ENCODE measurements at places on chromosomes 4 and X.

DNA sequence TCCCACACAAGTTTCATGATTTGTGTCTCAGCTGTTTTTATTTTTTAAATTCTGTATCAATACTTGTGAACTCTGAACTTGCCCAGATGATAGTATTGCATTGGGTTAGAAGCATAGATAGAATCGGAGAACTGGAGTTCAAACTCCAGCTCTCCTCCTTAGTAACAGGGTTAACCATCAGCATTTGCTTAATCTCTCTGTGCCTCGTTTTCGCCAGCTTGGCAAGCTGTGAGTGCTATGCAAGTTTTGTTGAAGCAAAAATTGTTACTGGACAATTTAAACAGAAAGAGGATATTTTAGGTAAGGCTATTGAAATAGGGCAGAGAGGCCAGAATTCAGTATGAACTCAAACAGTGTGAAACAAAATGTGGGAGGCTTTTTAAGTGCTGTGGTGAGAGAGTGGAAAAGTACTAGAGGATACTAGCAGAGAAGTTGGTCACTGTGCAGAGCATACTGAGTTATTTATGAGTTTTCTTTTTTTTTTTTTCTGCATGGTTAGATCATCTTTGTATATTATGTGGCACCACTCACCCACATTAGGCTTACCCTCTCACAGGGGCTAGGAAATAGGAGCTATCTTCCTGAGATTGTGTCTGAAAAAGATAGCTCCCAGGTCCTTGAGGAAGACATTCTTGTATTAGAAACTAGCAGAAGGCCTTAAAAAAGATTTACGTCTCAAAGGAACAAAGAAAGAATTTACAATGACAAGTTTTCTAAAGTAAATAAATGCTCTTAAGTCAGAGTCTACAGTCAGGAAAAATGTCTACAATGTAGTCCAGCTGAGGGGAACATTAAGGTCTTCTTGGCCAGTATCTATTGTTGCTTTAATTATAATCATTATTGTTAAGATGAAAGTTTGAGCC, 1126.6 kb downstream of the FAT4 start:
- no peak for DNase-seq

GRCh38 chrX:19604375-19604774, 89.1 kb upstream of the MAP3K15 start:
- no peak for DNase-seq

GRCh38 chr4:182416067-182416466, 172.9 kb downstream of the TENM3 start:
- no peak for DNase-seq

DNA sequence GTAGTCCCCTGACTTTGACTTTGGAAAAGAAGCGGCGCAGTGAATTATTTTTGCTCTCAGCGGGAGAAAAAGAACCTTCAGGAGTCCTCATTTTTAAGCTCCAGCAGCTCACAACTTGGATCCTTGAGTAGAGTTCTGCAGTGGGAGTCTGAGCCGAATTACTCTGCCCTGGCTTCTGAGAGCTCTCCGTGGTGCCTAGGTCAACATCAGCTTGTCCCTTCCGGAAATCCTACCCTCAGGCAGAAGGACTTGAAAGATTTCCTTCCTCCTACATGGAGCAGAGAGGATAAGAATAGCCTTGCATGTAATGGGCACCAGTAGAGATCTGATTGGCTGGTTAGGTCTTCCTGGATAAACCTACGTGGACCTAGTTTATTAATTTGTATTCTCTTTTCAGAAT, 549.7 kb upstream of the TENM3 start:
- no peak for DNase-seq

- no peak for DNase-seq
These were observed 6.4 kb upstream of the PHEX start for GRCh38 chrX:22025751-22026150.

GRCh38 chrX:6052111-6052745, 176.4 kb downstream of the NLGN4X start:
- DNase-seq, result no peak

DNA sequence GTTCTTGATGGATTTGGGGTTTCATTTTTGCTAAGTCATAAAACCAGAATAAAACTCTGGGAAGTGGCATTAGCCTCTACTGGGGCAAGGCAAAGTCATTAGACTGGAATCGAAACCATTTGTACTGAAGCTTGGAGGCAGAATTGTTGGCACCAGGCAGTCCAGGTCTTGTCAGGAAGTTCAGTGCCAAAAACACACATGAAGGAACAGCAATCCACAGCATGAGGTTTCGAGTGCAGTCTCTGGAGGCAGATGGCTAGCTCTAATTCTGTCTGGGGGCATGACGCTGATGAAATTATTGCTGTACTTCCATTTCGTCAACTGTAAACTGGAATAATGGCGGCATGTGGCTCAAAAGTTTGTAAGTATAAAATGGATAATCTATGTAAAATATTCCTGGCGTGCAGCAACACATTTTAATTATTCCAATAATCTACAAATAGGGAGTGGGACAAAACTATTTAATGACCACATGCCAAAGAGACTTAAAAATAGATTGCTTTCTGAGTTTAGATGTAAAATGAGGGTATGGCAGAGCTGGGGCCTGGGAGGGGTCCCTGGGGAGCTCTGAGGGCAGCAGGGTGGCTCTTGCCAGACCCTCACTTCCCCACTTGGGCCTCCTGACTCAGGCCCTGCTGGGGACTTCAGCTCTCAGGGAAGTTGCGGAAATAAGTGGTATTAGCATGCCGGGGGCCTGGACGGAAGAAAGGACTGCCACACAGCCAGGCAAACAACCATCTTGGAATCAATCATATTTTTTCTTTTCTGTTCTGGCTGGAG, 18.8 kb upstream of the CENPU start:
- no peak for DNase-seq

DNA sequence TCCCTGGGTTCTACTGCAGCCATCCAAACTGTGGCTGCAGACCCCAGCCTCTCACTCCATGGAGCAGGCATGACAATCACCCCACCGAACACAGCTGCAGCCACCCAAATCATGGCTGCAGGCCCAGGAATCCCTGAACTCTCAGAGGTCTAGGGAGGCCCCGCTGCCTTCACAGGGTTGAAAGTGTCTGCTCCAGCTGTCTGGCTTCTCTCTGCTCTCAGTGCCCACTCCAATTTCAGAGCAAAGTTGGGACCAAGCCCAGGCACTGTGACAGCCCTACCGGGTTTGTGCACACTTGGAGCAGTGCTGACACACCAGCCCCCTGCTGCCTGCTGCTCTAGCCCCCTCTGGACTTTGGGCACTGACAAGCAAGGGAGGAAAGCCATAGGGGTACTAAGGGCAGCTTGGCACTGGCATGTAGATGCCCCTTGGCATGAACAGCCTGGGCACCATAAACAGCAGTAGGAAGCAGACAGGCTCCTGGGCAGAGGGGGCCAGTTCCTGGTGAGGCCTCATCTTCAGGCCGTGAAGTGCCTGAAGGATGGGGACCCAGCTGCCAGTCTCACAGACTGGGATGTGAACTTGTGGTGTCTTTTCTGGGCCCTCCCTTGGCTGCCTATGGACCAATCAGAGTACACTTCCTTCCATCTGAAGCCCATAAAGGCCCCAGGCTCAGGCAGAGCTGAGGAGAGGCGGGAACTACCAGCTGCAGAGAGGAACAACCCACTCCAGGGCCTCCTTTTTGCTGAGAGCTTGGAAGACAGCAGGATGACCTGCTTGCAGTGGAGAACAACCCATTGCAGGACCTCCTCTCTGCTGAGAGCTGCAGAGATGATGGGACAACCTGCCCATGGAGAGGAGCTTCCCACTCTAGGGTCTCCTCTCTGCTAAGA, 68.8 kb downstream of the TECRL start:
- no peak for DNase-seq

- DNase-seq, result no peak
These were observed 602.8 kb upstream of the EPHA5 start for GRCh38 chr4:66273110-66273509.

DNA sequence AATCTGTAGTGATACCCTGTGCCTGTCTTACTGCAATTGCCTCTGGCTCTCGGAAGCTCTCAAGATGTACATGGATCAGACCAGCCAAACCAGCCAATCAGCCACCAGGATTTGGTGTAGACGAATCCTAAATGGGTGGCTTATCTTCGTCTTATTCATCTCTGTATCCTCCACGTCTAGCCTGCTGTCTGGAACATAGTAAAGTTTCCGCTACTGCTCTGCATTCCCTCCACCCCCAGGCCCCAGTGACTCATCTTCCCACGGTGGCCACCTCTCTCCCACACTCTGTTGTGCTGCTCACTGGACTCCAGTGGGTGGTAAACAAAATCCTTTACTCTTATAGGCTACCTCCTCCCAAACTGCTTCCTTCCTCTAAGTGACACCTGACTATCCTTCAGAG, 37.8 kb downstream of the SEPTIN6 start:
- no peak for DNase-seq

DNA sequence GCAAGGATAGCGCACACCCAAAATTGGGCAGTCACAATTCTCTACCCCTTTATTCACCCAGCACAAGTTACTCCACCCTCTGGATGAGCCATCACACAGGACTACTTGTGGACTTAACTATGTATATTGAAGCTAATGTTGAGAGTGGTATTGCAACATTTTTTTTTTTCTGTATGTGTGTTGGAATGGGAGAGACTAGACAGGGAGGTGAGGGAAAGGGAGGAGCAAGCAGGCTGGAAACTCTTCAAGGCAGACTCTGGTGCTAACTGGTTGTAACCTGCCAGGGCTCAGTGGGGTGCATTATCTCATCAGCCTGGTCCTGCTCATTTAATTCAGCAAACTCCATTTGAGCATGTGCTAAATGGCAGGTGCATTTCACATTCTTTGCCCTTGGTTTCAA, 18.4 kb upstream of the CWH43 start:
- DNase-seq, result no peak

GRCh38 chr4:47668810-47669408, 169.0 kb downstream of the CORIN start:
- peak; percentile 43 for DNase-seq

- no peak for DNase-seq
These were observed 679.7 kb downstream of the TECRL start for GRCh38 chr4:63729519-63729918.

DNA sequence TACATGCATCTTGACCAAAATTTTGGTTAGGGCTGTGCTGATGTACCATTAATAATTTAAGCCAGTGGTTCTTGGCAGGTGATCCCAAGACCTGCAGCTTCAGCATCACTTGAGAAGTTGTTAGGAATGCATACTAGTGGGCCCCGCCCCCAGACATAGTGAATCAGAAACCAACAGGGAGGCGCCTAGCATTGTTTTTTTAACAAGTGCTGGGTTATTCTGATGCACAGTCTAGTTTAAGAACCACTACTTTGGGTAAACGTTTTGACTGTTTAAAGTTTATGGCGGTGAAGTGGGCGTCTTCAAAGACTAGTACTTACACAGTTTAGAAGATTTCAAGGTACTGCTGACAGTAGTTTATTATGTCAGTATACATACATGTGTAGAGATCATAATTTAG, 23.6 kb downstream of the FAM199X start:
- DNase-seq, result no peak

- no peak for DNase-seq
These were observed 207.4 kb upstream of the INTU start for GRCh38 chr4:127425202-127425845.

DNA sequence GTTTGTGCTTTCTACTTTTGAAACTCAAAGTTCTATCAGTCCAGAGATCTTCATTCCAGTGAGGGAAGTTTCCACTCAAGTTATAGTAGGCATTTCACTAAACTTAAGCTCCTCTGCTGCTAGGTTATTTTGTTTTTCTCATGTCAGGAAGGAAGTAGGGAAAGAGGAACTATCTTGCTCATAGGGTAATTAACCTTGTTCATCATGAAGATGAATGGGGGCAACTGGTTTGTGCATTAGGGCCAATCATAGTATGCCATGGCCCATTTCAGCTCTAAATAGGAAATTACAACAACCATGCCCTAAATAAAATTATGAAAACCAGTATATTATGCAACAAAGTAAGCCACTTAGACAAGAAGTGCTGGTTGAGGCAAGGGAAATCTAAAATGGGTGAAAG, 804.7 kb upstream of the NDST4 start:
- no peak for DNase-seq

DNA sequence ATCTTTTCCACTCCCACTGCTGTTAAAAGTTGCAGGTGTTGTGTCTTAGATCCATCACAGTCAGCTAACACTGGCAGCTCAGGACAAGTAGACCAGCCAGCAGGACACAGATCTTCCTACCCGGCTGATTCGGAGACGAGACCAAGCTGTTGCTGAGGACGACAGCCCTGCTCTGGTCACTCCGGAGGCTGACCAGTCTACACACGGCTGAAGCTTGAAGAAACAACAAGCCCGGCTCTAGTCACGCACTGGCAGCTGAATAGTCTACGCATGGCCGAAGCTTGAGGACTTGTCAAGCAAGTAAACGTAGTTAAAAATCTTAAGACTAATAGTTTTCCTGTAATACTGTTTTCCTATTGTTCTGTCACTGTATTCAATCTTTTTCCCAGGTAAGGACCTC, 1.8 kb downstream of the ACOX3 start:
- DNase-seq, result no peak

DNA sequence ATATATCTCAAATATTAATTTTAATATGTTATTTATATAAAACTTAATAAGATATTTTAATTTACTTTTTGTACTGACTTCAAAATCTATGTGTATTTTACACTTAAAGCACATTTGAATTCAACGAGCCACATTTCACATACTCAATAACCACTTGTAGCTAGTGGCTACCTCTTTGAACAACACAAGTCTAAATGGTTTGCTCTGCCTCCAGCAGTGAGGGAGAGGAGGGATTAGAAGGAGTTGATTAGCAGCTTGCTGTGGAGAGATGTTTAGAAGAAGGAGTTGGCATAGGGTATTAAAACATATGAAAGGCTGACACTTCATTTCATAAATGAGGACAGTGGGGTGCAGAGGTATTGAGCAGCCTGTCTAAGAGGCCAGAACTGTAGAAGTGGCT, 124.0 kb downstream of the ARHGAP24 start:
- DNase-seq, result no peak

DNA sequence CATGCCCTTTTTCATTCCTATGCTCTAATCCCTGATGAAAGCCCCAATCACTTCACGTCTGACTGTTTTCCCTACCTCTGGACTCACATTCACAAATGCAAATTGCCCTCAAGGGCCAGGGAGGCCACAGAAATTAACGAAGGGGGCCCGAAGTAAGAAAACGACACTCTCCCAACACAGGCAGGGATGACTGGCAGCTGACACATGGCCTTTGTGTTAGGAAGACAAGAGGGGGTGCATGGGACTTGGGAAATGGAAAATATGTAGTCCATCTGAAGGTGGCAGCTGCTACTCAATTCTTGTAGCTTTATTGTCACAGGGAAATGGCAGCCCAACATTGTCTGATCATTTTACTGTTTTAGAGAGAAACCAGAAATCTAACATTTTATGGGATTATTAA, 12.3 kb upstream of the SPARCL1 start:
- DNase-seq, result no peak

- DNase-seq, result no peak
These were observed 526.0 kb downstream of the CFAP47 start for GRCh38 chrX:36445566-36445965.

DNA sequence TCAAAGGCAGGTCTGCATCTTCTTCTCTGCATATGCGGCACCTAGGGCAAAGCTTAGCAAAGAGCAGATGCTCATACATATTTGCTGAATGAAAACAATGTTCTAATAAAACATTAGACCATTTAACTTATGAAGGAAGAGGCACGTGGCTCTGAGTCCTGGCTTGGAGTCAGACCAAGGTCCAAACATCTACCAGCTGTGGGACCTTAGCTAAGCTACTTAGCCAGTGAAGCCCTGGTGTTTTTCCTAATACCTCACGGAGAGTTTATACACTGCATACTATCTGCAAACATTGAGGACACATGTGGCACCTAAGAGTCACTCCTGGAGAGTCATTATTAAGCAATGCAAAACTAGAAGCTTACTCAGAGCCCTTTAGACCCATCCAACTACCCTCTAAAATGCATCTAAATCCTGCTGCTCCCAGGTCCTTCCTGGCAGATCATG, 9.0 kb downstream of the PDGFC start:
- DNase-seq, result no peak

All from erythroblast (primary cell).